Right kidney (tissue), 9 donors: ENCODE measurements at places on chromosomes 4 and X.
A peak's percentile ranks its signal among the peaks of the same experiment; 100 is the strongest.

- no peak for DNase-seq
Observed at GRCh38 chrX:96449896-96450295, 234.7 kb upstream of the DIAPH2 start.

GRCh38 chr4:67087897-67088296 lies 457.4 kb downstream of the CENPC start:
- DNase-seq, result no peak

GRCh38 chrX:45745479-45745878 lies 544.8 kb upstream of the DIPK2B start:
- DNase-seq, result no peak

DNA sequence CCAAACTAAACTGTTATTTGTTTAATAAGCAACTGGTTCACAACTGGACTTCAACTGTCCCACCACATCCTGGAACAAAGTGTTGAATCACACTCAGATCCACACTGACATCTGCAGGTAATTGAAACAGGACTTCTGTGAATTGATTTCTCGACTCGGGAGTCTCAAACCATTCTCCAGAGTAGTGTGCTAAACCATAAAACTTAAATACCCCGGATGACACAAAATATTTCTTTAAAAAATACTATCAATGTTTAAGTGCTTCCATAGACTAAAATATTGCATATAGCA lies 95.4 kb upstream of the PLAC1 start:
- DNase-seq, result peak; percentile 26

GRCh38 chr4:139718833-139719232 lies 53.2 kb downstream of the MGST2 start:
- no peak for DNase-seq

GRCh38 chr4:73376976-73377375 lies 27.1 kb upstream of the ALB start:
- DNase-seq, result no peak

DNA sequence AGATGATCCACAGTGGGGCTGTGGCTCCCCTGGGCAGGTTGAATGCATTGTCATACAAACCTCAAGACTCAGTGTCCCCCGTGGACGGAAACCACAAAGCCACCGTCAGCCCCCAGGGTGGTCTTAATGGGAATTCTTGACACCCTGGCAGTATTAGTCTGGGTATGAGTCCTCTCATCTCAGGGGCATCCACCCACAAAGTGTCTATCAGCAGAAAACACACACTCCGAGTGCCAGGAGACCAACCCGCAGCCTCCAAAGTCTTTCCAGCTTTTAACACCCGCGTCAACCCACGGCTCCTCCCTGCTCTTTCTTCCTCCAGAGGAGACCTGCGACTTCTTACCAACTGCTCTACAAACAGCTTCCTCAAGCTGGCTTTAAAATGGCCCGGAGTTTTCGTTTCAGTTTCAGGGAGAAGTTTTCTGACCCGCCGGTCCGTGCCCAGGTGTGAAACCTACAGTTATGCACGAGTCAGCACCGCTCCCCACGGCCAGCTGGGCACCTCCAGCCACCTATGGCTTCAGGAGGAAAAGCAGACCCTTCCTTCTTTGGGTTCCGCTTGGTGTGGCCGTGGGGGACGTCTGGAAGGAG lies 14.4 kb upstream of the ASMTL start:
- no peak for DNase-seq
